ENCODE measurements at places on chromosomes 7 and 10. TPM values are rescaled to one million over a fixed set of nuclear protein-coding genes. Genes with fewer than 3 reads are reported as not detected.

Gene INMT
- 83.8 TPM for total RNA-seq

Gene GJD4
- total RNA-seq, result not detected

Gene PRLHR
- not detected for total RNA-seq

Gene HOXA6
- total RNA-seq, result 8.6 TPM

Gene LIPN
- 0.32 TPM for total RNA-seq

Gene PLEKHS1
- total RNA-seq, result not detected

Gene ANKRD61
- 0.42 TPM for total RNA-seq

Gene TECTB
- total RNA-seq, result not detected

Gene LLCFC1
- not detected for total RNA-seq

Gene NDUFA5
- 85.7 TPM for total RNA-seq

Gene TMEM139
- total RNA-seq, result 0.29 TPM

GRCh38 chr10:131743190-131744151, 157.3 kb upstream of the PPP2R2D start:
- DNase-seq, result peak; percentile 67

- no peak for DNase-seq
These were observed 62.9 kb upstream of the FAM133B start for GRCh38 chr7:92653136-92653535.

- DNase-seq, result no peak
These were observed 56.7 kb downstream of the IDE start for GRCh38 chr10:92517034-92517655.

DNA sequence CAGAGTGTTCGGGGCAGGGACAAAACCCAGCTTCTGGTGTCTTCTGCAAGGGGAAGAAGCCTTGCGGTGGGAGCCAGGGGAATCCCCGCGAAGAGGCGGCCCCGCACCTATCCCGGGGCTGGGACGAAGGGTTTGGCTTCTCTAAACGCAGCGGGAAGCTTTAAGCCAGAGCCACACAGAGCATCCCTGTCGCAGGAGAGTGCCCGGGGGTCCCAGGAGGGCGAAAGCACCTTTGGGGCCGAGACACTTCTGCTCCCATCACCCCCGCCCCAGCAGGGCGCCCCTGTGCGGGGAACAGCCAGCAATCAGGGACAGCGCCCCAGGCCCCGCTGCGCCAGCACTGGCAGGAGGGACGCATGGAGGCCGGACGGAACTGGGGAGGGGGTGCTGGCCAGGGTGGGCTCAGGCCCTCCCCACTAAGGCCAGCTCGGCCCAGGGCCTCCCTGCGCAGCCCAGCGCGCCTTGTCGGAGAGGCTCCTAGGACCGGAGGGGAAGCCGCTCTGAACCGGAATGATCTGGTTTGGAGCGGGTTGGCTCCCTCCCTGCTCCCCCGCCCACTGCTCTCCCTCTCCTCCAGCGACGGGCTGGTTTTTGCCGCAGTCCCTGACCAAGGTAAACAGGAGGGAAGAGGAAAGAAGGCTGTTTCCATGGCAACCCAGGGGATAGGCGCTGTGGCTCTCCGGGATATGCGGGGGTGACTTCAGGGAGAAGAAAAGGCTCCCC, 63.9 kb downstream of the TMEM209 start:
- peak; percentile 92 for DNase-seq

- DNase-seq, result peak; percentile 29
These were observed 39.0 kb downstream of the TAF3 start for GRCh38 chr10:7857262-7857661.

- DNase-seq, result no peak
These were observed 25.8 kb downstream of the WBP1L start for GRCh38 chr10:102769375-102770107.

- no peak for DNase-seq
These were observed 121.6 kb upstream of the LYZL2 start for GRCh38 chr10:30750971-30751677.

GRCh38 chr10:34705563-34705962, 109.5 kb downstream of the PARD3 start:
- DNase-seq, result no peak

- no peak for DNase-seq
These were observed 745.8 kb downstream of the SUGCT start for GRCh38 chr7:40880581-40880980.

GRCh38 chr7:24722386-24723177, 34.7 kb downstream of the GSDME start:
- no peak for DNase-seq

DNA sequence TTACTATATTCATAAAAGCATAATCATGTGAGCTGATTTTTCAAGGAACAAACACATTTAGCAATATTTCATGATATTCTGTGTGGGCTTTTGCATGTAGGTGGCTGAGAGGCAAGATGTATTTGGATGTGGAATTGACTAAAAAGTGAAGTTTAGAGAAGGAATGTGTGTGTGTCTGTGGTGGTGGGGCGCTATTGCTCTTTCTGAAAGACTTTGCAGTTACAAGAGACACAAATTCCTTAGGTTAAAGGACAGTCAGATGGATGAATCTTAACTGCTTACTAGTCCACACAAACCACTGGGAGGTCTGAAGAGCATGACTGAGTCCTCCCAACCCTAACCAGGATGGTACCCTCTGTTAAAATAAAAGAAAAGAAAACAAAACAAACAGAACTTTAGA, 200.1 kb downstream of the SDHAF3 start:
- DNase-seq, result no peak

DNA sequence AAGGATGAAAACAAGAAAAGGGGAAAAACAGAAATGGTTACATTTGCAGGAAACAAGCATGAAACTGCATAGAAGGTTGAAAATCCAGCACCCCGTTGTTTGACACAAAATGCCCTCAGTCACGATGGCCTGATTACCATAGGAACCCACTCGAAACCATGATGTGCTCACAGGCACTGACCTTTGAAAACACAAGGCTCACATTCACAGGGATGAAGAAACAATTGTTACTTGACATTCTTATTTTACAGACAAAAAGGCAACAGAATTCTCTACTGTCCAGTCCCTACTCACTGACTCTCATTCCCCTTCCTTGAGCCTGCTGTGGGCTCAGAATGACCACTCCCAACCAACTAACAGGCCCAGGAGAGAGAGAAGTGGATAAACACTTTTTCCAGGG, 131.4 kb upstream of the PDLIM1 start:
- no peak for DNase-seq

DNA sequence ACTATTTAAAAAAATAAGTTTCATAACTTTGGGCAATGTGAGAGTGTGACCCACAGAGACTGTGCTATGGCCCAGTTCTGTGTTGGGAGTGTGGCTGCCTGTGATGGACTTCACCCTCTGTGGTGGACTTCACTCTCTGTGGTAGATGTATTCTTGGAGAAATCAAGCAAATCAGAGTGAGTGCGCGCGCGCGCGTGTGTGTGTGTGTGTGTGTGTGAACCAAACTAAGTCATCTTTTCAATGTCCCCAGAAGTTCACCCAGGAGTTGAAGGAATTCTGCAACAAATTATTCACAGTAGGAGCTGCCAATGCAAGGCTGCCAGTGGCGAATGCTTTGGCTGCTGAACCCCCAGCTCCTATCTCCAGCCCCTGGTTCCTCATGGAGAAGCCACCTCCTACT, 184.5 kb downstream of the ADAM12 start:
- no peak for DNase-seq

DNA sequence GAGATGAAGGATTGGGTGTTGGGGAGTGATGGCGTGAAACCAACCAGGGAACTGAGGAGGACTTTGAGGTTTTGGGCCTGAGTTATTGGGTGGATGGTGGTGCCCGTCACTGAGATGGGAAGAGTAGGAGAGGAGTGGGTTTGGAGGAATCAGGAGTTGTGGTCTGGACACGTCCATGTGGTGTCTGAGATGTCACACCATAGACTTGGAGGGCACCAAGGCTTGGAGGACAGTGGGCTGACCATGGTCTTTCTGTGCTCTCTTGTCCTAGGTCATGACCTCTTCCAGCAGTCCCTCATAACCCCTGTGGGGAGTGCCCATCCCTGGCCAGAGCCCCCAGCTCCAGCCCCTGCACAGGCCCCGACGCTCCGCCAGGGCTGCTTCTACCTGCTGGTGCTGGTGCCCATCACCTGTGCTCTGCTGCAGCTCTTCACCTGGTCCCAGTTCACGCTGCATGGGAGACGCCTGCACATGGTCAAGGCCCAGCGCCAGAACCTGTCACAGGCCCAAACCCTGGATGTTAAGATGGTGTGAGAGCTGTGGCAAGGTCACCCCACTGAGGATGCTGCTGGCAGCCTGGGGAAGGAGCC, 24.2 kb upstream of the C10orf95 start:
- DNase-seq, result no peak

DNA sequence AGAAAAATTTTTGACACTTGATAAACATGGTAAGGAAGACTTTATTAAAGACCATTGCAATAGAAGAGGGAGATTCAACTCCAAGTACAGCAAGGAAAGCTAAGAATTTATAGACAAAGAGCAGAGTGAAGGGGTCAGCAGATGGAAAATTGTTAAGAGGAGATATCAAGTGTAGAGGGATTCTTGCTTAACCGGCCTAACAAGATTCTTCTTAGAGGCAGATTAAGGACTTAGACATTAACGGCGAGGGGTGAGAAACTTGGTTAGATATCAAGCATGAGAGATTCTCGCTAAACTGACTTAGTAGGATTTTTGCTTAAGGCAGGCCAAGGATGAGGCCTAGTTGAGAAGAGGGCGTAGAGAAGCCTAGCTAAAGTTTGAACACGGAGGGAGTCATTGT, 76.0 kb downstream of the ITGB1 start:
- no peak for DNase-seq

DNA sequence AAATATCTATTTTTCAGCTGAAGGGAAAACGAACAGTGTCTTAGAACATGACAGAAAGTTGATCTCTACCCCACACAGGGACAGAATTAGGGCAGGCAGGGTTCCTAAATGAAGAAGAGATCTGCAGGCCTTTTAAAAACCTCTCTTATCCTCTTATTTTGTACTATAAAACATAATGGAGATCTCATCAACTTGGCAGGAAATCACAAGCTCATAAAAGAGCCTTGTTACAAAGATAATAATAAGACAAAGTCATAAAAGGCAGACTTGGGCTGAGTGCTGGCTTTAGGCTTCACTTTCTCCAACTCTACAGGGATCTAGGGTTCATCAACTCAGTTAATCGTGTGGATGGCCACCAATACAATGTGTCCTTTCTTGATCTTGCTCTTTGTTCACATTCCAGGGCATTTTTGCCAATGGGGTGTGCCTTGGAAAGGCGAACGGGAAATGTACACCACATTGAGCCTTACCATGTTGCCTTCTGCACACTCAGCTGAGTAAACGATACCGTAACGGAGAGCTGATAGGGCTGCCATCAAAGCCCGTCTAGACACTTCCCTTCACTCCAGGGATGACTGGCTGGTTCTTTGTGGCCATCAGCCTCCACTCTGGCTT, 7.1 kb upstream of the TEX36 start:
- no peak for DNase-seq

- no peak for DNase-seq
These were observed 83.7 kb downstream of the KIAA1217 start for GRCh38 chr10:24292304-24293293.

- DNase-seq, result no peak
These were observed 75.9 kb downstream of the FAM204A start for GRCh38 chr10:118266098-118266748.

DNA sequence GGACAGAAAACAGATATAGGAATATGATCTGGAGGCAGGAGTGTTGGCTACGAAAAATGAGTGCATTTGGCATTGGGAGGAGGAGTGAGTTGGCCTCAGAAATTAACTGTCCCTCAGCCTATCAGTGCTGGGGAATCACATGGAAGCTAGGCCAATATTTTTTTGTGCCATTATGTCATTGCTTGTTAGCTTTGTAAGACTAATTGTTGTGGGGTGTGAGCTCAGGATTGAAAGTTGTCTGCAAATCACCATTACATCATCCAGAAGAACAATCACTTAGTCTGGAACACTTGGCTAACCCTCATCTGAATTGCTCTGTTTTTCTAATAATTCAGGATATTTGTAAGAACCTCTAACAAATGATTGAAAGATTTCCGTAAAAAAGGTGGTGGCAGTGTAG, 45.2 kb upstream of the SEMA3D start:
- DNase-seq, result no peak

DNA sequence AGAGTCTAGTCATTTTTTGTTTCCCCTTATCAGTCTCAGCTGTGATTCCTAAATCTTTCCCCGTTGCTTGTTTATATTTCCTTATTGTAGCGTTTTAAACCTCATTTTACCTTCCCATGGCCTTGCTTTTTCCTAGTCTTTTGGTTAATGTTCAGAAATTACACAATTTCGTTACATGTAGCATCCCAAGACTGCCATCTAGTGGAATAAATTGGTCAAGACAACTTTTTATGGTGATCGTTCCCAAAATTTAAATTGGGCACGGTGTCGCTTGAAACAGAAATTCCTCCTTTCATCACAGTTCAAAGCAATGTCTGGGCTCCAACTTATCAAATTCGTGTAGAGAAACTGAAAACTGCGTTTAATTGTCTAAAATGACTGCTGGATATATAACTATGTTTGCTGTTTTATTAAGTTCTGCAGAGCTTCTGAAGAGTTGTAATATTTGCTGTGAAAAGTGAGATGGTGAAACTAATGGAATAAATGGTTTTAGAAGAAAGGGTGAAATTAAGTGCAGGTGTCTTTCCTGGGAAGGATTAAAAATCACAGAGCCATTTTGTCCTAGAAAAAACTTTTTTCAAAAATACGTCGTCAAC, 370.2 kb downstream of the PHF14 start:
- DNase-seq, result no peak

- DNase-seq, result no peak
These were observed 5.8 kb upstream of the FAM3C start for GRCh38 chr7:121401896-121402295.

GRCh38 chr10:89431977-89432376, 17.6 kb downstream of the IFIT5 start:
- no peak for DNase-seq

Data from posterior vena cava (tissue), 2 donors.